ENCODE measurements at places on chromosomes 12 and 14.

- DNase-seq = no peak
Observed at GRCh38 chr14:32171469-32171868, 30.4 kb upstream of the RNU6-7 start.

- no peak for DNase-seq
Observed at GRCh38 chr14:80055226-80055625, 156.1 kb downstream of the DIO2 start.

GRCh38 chr12:42660968-42661937, 71.7 kb upstream of the PRICKLE1 start:
- DNase-seq = no peak

- no peak for DNase-seq
Observed at GRCh38 chr12:113889891-113890581, 76.1 kb downstream of the RBM19 start.

- no peak for DNase-seq
Observed at GRCh38 chr12:112168561-112168971, 43.2 kb downstream of the TRAFD1 start.

DNA sequence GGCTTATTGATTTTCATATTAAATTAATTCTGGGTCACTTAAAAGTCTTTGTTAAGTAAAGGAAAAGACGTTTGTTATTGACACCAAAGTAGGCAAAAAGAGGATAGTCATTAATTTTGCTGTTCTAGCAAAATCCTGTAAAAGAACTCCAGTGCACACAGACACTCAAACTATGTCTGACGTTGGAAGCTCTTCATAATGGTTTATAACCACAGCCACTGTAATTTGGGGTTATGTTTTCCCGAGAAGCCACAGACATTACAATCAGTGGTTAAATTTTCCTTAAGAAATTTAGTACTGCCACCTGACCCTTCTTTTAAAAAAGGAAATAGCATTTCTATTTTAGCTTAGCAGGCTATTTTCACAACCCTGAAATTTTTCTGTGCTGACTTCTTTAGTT, 267.5 kb downstream of the CCDC91 start:
- DNase-seq = no peak

All from T-helper 22 cell (primary cell).